ENCODE measurements at places on chromosomes 5 and 9.

- no peak for DNase-seq
These were observed 113.6 kb downstream of the DEPDC1B start for GRCh38 chr5:60586307-60586901.

DNA sequence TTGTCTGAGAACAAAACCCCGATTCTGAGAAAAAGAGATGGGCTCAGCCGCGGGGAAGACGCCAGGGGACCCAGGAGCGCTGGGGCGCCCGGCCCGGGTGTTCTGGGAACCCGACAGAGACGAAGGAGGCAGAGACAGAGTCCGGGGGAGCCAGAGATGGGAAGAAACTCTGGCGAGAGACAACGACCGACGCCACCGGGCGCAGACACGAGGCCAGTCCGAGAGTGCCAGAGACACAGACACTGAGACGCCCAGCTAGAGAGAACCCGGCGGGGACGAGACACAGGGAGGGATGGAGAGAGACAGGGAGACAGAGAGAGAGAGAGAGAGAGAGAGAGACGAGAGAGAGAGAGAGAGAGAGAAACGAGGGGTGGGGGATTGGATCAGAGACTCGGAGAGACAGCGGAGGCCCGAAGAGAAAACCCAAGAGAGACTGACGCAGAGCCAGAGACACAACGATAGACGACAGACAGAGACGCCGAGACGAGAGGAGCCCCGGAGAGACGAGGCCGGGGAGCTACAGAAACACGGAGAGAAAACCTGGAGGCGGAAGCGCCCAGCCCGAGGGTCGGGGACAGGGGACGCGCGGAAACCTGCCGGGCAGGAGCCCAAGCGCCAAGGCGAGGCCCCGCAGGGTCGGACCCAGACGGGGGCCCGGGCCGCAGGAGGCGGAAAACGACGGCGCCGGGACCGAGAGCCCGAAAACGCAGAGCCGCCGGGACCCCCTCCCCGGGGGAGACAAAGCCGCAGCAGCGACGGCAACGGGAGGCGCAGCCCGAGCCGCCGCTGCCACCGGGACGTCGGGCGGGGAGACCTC is 3.3 kb downstream of the NR5A1 start:
- DNase-seq = no peak

- DNase-seq = no peak
These were observed 82.3 kb downstream of the ATG10 start for GRCh38 chr5:82054004-82054710.

GRCh38 chr9:135034106-135034505 is 53.4 kb upstream of the OLFM1 start:
- no peak for DNase-seq

GRCh38 chr9:132797861-132798659 is 80.0 kb downstream of the AK8 start:
- DNase-seq = no peak

DNA sequence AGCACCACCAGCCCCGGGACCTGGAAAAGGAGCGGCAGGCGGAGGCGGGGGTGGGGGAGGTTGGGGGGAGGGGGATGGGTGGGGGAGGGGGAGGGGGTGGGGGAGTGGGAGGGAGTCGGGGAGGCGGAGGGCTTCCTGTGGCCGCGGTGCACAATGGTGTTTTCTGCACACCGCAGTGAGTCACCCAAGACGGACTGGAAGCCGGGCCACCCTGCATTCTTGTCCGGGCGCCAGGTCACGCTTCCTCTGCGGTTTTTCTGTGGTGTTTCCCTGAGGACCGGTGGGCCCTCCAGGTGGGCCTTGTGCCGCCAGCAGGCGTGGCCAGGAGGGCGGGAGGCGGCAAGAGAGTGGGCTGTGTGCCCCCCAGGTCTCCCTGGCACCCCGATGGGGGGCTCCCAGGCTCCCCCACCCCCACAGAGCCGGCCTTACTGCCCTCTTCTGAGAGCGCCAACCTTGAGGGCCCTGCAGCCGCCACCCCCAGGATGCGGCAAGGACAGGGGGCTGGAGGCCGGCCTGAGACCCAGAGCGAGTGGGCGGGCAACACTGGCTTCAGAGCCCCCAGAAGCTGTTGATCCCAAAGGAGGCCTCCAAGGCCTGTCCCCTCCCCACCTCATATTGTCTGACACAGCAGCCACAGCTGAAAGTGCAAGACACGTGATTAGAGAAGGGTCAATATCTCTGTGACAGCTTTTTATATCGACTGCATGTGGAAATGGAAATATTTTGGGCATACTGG is 11.1 kb downstream of the EXD3 start:
- no peak for DNase-seq

GRCh38 chr5:643811-644271 is 31.7 kb downstream of the CEP72 start:
- no peak for DNase-seq

DNA sequence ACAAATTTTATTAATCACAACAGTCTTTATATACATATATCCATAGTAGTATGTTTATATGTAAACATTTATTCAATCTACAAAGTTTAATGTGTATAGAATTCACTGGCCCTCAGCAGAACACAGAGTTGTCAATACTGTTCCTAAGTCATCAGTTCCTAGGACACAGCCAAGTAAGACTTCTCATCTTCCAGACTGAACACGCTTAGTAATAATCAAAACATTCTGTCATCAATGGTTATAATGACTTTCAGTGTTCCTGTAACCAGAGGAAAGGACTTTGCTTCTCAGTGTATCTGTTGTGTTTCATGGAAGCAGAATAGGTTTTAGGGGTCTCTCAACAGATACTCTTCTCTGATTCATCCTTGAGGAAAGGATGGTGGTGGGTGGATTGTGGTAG is 82.2 kb downstream of the SMIM23 start:
- DNase-seq = no peak

- DNase-seq = no peak
These were observed 53.5 kb upstream of the COL15A1 start for GRCh38 chr9:98890256-98890655.

GRCh38 chr5:134003064-134003816 is 1.5 kb downstream of the VDAC1 start:
- no peak for DNase-seq

DNA sequence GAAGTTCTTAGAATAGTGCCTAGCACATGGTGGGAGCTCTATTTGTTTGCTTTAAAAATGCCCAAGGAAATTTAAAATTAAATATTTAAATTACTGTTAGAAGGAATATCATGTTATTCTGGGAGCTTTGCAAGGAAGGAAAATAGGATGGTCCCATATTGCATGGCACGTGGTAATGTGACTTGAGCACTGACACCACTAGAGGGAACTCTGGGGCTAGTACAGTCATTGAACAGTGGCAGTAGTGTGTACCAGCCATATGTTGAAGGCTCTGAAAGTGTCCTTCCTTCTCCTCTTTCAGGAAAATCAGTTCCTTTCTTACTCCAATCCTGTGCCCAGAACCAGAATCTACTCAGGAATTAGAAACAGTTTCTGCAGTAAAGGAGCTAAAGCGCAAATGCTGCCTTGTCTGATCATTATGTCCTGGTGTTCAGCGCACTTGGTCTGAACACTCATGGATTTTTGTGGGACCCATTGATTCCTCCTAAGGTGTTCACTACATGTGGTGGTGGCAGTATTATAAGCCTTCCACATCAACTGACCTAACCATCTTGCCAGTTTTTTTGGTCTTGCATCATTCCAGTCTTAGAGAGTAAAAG is 54.1 kb downstream of the GDA start:
- no peak for DNase-seq

- DNase-seq = no peak
These were observed 41.9 kb upstream of the CFAP157 start for GRCh38 chr9:127664678-127665507.

DNA sequence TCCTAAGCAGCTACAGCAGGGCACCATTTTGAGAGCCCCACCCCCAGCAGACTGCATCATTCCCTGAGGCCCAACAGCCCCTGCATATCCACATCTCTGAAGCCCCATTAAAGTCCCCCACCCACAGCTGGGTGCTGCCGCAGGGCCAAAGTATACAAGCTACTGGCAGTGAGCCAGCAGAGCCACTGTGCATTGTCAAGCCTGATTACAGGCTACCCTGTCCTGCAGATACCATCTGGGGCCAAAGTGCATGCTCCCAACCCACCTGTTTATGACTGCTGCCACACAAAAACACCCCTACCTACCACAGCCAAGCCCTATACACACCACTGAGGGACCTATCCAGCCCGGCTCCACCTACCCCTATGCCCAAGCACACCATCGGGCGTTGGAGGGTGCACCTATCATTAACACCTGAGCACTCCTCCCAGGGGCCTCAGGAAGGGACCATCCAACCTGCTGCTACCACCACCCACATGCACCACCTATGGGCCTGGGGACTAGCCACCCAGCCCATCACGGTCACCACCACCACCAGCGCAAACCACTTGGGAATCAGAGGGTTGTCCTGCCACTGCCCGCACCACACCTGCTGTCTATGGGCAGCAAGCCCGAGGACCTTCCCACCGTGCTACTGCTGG is 105.0 kb downstream of the PLPP1 start:
- no peak for DNase-seq

DNA sequence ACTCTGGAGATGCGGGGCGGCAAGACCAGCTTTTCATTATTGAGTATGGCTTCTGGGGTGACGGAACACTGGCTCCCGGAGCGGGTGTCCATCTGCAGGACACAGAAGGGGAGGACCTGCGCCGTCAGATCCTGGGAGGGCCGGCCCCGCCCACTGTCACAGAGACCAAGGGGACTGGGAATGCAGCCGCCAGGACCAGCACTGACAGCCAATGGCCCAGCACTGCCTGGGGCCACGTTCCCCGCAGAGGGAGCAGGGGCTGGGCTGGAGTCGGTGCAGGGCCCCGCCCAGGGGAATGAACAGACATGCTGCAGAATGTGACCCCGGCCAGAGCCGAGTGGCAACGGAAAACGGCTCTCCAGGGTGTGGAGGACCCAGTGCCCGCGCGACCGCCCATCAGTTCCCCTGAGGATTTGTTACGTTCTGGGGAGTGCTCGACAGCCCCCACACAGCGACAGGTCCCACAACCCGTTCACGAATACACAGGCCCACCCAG is at the start of gene ZDHHC11:
TSS of gene ZDHHC11 (minus strand) at position 476 of the 496 bp plus-strand sequence. CDS start at position 92, 384 bp downstream.
- no peak for DNase-seq

GRCh38 chr9:14749741-14750211 is 27.2 kb upstream of the CER1 start:
- DNase-seq = no peak

GRCh38 chr5:165119175-165119574 is 1613.8 kb downstream of the MAT2B start:
- DNase-seq = no peak

GRCh38 chr9:130377612-130378011 is 67.1 kb upstream of the ASS1 start:
- DNase-seq = no peak

DNA sequence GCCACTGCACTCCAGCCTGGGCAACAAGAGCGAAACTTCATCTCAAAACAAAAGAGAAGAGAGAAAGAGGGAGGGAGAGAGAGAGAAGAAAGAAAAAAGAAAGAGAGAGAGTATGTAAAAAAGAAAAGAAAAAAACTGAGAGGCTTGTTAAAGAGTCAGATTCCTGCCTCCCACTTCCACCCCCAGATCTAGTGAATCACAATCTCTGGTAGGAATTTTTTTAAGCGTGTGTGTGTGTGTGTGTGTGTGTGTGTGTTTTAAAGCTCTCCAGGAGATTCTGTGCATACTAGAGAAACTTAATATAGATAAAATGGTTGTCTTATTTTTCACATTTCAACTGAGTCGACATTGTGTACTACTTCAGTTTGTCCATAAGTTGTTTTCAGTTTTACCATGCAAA is 32.0 kb downstream of the SAR1B start:
- no peak for DNase-seq

DNA sequence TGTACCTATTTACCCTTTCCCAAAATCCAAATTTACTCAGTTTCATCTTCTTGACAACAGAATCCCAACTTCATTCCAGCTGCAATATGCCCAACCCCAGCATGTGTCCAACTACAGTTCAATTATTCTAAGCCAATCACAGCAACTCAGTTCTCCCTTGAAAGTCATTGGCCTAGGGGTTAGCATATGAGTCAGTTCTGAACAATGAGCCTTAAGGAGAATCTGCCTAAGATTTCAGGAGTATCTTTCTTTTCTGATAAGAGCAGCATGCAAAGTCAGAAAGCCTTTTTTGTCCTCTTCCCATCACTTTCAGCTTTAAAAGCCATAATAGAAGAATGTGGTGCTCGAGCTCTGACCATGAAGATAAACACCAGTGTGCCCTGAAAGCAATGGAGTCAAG is 44.4 kb upstream of the RASGRF2 start:
- no peak for DNase-seq

DNA sequence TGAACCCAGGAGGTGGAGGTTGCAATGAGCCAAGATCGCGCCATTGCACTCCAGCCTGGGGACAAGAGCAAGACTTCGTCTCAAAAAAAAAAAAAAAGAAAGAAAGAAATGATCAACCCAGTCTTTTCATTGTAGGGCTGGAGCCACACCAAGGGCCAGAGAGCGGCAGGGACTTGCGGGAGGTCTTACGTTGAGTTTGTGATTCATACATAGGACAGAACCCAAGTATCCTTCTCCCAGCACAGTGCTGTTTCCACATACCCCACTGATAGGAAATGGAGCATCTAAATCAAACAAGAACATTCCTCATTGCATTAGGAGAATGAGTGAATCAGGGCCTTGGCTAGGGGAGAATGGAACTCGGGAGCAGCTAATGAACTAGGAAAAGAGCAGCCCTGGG is 3.5 kb upstream of the TNIP1 start:
- DNase-seq = no peak

DNA sequence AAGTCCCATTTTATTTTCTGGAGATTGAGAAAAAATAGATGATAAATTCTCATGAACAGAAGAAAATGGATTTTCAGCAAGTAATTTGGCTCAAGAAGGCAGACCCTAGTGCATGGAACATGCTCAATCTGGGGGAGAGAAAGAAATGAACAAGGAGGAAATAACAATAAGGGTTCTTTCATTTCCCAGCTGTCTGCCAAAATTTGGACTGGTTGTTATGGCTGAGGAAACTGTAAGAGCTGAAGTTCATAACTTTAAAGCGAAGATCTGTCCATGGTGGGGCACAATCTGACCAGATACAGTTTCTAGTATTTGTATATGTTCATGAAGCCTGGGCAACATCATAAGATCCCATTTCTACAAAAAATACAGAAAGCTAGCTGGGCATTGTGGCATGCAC is 1386.5 kb upstream of the DMAC1 start:
- DNase-seq = no peak

DNA sequence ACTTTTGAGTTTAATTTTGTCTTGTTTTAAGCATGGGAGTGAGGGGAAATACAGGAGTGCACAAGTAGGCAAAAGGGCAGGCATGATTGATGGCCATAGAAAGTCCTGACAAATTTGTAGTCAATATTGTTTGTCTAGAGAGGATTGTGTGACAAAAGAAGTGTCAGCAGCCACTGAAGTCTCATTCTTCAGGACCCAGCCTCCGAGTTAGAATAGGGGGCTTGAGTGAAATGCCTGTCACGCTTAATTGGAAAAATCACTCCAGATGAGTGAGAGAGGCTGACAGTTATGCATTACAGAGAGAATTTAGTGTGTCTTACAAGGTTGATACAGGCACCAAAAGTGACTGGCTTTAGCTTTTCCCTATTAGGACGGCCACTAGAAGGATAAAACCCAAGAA is 81.9 kb upstream of the RPS23 start:
- no peak for DNase-seq

DNA sequence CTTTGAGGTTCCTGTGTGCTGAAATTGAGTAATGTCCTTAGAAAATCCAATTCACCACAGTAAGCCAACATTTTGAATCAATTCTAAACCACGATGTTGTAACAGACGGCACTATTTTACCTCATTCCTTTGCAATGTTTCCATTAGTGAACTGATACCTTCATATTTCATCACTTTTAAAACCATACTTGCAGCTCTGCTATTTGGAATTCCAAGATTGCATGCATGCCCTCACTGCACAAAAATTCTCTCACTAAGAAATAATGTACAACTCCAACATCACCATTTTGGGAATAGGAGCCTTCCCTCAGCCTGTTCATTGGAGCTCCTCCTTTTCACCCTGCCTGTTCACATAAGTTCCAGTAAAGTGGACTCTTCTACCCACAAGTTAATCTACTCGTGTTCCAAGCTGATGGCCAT is 74.8 kb upstream of the TGFBR1 start:
- no peak for DNase-seq
